ENCODE measurements at places on chromosomes 1 and 21. TPM values are rescaled to one million over a fixed set of nuclear protein-coding genes. Genes with fewer than 3 reads are reported as not detected.

CFHR3 gene
- total RNA-seq, result 279 TPM

PRDM16 gene
- 0.43 TPM for total RNA-seq

MYBPH gene
- total RNA-seq, result not detected

STK40 gene
- 31.6 TPM for total RNA-seq

BRWD1 gene
- total RNA-seq, result 21.9 TPM

HECTD3 gene
- total RNA-seq, result 33.9 TPM

FHAD1 gene
- not detected for total RNA-seq

DNA sequence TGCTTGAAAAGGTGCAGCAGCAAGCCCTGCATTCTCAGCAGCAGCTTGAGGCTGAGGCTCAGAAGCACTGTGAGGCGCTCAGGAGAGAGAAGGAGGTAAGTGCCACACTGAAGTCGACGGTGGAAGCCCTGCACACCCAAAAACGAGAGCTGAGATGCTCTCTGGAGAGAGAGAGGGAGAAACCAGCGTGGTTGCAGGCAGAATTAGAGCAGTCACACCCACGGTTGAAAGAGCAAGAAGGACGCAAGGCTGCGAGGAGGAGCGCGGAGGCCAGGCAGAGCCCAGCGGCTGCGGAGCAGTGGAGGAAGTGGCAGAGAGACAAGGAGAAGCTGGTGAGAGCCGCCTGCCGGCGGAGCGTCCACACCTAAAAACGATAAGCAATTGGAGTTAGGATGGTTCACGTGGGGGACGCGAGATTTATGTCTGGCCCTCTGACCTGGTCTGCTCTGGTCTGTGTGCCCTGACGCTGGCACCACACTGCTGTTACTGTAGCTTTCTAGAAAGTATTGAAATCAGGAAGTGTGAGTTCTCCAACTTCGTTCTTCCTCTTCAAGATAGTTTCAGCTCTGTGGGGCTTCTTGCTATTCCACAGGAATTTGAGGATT is 26.7 kb upstream of the DIP2A start:
- no peak for DNase-seq

DNA sequence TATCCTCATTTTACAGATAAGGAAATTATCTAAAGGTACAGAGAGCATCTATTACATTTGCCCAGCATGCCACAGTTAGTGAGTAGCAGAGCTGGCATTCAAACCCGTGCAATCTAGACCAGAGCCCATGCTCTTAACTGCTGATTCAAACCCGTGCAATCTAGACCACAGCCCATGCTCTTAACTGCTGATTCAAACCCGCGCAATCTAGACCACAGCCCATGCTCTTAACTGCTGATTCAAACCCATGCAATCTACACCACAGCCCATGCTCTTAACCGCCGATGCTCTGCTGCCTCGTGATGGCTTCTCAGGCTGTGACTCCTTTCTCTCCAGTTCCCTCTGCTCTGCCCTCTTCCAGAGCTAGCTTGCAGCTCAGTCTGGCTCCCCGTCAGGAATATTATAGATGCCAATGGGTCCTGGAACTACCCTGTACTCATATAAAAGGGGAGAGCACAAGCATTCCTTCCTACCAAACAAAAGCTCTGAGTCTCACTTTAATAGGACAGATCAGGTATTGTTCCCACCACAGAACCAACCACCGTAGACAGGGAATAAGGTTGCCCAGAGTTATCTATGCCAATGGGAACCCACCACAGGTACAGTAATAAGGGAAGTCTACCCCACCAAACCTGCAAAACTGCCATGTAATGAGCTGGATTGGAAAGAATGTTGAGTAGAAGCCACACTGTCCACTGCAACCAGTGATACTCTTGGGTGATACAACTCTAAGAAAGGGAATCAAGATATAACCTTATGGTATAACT is 78.4 kb downstream of the SMYD3 start:
- no peak for DNase-seq

GRCh38 chr21:7933923-7934322 is 2587.5 kb upstream of the TPTE start:
- DNase-seq, result no peak

DNA sequence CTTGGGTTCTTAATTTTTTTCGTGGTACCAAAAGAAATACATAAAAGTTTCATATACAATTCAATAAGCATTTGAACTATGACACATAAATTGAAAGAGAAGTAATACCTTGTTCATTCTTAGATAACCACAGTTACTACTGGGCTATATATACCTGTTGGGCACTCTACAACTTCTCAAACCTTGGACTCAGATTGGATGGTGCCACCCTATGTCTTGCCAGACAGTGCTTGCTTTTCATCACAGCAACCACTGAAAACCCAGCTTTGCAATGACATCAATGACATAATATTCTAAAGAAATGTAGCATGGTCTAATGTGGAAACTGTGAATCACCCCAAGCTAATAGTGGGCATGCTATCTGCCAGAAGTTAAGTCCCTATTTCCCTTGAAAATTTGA is 62.8 kb upstream of the DPH5 start:
- no peak for DNase-seq

DNA sequence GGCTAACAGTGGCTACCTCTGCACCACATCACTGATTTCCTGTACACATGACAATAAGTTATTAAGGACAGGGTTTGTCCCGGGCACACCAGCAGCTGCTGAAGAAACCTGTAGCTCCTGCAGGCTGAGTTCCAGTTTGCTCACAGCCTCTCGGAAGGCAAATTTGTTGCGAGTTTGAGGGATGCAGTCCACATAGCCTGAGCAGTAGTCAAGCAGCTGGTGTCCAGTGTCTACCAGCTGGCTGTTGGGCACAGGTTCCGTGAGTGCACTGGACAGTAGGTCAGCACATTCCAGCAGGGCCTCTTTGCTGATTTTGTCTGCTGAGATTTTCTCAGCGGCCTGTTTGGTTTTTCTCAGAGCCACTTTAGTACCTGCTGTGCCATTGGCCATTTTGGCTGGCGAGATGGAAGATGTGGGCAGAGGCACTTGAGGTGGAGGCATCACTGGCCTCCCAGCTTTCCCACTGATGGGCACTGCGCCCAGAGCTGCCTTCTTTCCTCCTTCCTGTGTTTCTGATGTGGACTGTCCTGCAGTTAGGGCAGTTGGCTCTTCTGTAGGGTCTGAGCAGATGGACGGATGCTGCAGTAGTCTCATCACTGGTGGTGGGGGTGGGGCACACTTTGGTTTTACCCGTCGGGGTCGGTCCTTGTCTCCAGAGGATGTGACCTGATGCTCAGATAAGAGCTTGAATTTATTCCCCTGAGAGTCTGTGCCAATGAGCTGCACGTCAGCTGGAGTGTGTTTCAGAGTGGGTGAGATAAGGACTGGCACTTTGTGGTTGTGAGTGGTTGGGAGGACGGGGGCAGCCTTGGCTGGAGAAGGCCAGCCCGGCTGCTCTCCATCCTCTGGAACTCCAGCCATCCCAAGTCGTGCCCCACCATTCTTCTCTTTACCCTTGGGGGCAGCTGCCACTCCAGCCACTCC is 26.1 kb downstream of the TOR3A start:
- no peak for DNase-seq

- peak; percentile 87 for DNase-seq
These were observed 70.8 kb upstream of the RHOU start for GRCh38 chr1:228664399-228664914.

GRCh38 chr1:205689479-205689878 is 9.2 kb upstream of the SLC45A3 start:
- DNase-seq, result no peak

- peak; percentile 82 for DNase-seq
These were observed 143.3 kb upstream of the ZNF644 start for GRCh38 chr1:91165033-91165654.

DNA sequence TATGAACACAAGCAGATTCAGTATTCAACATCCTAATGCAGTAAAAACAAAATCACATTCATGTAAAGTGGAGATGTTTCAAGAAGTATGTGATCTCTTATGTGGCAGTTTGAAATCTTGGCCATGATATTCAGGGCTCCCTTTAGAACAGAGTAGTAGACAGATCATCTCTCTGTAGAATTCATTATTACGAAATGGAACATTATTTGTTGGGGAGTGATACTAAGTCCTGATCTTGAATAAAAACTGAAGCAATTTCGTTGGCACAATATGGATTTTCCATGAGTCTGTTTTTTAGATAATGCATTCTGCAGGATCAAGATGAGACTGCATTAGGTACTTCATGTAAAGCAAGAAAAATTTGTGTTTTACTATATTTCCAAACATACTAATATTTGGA is 264.4 kb upstream of the NRIP1 start:
- DNase-seq, result no peak

GRCh38 chr1:90357995-90358394 is 359.1 kb downstream of the BARHL2 start:
- DNase-seq, result no peak

GRCh38 chr1:43532716-43533115 is 2.0 kb downstream of the PTPRF start:
- DNase-seq, result no peak

DNA sequence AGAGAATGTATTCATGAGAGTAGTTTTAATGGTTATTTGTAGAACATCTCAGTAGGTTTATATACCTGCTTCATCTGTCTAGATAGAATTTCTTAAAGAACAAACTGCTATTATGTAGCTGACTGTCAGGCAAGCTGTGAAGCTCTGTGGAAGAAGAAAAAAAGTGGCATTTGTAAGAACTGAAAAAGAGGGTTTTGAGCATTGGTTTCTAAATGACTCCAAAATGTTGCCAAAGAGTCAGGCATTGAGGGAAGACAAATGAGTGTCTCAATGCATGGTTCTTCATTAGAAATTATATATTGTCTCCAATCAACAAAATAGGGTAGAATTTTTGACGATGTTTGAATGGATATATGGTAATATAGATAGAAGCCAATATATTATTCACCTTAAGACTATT is 1276.1 kb downstream of the KCNT2 start:
- DNase-seq, result no peak

DNA sequence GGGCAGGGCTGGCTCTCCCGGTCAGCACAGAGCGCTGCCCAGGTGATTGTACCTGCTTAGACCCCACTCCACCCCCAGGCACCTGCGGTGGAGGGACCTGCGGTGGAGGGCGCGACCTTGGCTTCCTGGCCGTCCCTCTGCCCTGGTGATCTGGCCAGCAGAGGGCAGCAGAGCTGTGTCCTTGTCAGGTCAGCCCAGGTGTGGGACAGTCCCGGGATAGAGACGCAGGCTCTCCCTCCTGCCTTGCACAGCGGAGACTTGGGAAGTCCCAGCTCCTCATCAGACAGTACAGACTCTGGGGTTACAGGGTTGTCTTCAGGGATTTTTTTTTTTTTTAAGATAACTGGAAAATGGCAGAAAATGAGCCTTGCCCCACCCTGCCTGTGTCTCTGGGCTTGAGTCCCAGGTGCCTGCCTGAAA is 10.0 kb downstream of the SLX9 start:
- DNase-seq, result peak; percentile 87

DNA sequence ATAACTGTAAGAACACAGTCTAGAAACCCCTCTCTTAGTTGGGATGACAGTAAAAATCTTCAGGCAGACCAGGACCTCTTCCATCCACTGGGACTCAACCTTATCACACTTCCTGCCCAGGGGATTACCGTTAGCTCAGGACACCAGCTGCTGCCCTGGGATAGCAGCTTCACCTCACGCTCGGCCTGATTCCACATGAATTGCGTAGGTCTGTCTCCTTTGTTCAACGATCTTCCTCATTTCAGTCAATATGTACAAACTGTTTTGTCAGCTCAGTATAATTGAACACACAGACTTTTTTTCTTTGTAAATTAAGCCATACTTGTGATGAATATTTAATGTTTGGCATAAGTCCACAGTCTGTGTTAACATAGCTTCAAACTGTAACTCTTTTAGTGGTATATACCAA is 290.4 kb downstream of the GRIK1 start:
- DNase-seq, result no peak

DNA sequence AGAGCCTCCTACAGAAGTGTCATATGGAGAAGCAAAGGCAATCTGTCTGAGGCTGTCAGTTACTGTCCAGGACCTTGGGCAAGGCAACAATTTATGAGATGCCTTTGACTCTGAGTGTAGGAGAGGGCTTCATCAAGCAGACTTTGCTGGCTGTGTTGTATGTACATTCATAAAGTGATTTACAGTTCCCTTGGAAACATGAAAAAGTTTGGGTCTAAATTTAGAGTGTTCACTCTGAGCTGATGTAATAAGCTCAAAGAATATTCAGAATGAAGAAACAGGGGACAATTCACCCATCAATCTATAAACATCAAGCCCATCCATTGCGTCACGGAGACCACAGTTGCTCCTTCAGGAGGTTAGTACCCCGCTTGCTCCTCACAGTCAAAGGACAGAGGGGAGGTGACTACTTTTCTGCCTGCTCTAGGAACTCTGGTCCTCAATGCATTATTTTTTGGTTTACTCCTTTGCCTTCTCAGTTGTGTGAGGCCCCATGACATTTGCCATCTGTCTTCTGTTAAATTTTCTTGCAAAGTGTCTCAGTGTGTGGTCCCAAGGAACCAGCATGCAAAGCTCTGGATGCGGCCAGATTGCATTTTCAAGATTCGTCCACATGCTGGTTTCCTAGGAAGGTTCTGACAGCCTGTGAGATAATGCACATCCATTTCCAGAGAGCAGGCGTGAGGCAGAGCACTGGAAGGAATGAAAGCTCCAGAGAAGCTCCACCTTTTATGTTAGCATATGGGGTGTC is 241.1 kb upstream of the KIAA0040 start:
- DNase-seq, result no peak

- DNase-seq, result peak; percentile 35
These were observed 4.6 kb downstream of the CD244 start for GRCh38 chr1:160858097-160858496.

GRCh38 chr1:103447471-103447870 is 78.0 kb upstream of the RNPC3 start:
- no peak for DNase-seq

DNA sequence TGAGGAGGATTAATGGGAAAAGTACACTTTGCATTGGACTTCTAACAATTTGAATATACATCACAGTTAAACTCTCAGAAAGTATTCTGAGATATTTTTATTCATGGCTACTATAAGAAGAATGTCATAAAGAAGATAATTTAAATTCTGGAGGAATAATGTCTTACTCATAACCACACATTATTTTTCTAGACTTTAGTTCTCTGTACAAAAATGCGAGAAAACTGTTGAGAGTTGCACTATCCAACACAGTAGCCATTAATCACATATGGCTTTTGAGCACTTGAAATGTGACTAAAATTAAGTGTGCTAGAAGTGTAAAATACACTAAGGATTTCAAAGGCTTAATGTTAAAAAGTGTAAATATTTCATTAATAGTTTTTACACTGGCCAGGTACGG is 53.8 kb downstream of the CRB1 start:
- DNase-seq, result no peak

DNA sequence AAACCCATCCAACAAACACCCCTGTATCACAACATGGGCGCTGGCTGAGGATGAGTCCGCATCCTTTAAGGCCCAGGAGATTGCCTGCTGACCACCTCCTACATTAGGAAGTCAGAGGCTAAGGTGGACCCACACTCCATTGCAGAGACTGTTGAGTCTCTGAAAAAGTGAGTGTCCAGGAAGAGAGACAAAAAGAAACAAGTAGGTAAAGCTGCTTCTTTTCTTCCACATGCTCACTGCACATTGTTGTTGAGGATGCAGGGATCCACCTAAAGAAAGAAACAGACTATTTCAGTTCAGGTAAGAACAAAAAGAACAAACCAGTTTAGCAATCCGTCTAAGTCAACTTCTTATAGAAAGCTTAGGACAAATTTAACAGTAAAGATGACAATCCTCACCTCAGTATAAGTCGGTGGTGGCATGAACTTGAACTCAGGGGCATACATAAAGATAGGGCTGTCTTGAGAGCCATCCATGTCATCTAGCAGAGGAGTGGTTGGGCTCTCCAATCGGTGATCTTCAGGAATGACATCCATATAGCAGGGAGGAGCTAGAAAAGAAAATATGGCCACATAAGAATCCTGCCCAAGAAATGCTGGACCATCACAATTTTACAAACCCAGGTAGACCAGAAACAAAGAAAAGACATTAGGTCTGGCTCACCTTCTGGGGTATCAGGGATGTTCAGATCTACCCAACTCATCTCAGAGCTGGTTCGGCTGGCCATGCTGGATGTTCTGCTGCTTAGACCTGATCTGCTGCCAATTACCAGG is 2.6 kb downstream of the TXNIP start:
- DNase-seq, result no peak

Data from left lobe of liver (tissue), 2 donors.